ENCODE measurements at places on chromosomes 6 and 20.
A peak's percentile ranks its signal among the peaks of the same experiment; 100 is the strongest.

DNA sequence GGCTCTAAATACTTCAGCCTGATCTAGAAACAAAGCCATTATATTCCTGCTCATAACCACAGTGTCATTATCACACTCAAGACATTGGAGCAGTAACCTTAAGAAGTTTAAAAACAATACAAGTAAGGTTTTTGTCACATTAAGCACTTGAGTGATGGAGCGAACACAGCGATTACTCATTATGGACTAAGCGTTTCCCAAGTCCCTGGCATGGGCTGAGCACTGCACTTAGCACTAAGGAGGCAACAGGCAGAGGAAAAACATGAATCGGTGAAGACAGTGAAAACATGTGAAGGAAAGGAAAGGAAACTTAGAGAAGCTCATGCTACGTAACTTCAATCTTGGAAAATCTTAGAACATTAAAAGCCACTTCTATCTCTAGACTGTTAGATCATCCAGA lies 108.7 kb downstream of the SLC24A3 start:
- no peak for DNase-seq

DNA sequence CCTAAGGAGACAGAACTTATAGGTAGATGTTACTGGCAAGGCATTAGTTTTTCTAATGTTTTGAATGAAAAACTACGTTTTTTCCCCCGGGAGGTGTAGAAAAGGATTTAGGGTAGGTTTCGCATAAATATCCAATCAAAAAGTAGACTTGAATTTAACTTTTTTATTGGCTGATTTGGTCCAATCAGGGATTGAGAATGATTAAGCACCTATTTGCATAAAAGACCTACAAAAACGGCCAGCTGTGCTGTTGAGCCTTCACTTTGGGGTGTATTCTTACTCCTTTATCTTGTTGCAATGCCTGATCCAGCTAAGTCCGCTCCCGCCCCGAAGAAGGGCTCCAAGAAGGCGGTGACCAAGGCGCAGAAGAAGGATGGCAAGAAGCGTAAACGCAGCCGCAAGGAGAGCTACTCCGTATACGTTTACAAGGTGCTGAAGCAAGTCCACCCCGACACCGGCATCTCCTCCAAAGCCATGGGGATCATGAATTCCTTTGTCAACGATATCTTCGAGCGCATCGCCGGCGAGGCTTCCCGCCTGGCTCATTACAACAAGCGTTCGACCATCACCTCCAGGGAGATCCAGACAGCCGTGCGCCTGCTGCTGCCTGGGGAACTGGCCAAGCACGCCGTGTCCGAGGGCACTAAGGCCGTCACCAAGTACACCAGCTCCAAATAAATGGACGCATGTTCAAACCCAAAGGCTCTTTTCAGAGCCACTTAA lies 113.5 kb upstream of the BTN3A2 start:
- DNase-seq, result peak; percentile 76

- no peak for DNase-seq
Observed at GRCh38 chr6:142913036-142913510, 31.9 kb downstream of the HIVEP2 start.

- DNase-seq, result peak; percentile 34
Observed at GRCh38 chr20:50538276-50538675, 28.1 kb downstream of the PTPN1 start.

GRCh38 chr20:53926428-53927028 lies 143.9 kb downstream of the BCAS1 start:
- DNase-seq, result no peak

DNA sequence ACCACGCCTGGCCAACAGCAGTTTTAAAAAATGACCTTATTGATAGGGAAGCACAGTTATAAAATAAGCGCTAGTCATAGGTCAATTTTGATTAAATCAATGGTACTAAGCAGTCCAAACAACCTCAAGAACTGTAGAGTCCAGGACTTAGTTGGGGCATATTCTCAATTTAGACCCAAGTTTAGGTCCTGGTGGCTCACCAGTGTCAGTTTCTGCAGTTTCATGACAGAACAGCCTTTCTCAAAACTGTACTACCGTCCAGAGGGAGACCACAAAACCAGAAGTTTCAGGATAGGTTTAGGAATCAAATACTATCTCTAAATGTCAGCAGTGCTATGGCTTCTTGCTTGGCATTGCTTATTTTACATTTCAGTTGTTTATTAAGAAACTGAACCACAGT lies 39.1 kb downstream of the LHFPL5 start:
- no peak for DNase-seq

DNA sequence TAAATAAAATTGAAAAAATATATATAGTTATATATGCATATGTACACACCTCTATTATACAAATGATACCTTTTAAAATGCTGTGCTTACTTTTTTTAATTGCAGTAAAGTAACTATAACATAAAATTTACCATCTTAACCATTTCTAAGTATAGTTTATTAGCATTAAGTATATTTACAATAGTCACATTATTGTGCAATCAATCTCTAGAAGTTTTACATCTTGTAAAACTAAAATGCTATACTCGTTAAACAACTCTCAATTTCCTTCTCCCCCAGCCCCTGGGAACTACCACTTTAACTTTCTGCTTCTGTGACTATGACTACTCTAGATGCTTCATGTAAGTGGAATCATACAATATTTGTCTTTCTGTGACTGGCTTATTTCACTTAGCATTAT lies 146.7 kb upstream of the DST start:
- DNase-seq, result no peak

- peak; percentile 28 for DNase-seq
Observed at GRCh38 chr20:21615617-21616080, 89.8 kb upstream of the PAX1 start.

DNA sequence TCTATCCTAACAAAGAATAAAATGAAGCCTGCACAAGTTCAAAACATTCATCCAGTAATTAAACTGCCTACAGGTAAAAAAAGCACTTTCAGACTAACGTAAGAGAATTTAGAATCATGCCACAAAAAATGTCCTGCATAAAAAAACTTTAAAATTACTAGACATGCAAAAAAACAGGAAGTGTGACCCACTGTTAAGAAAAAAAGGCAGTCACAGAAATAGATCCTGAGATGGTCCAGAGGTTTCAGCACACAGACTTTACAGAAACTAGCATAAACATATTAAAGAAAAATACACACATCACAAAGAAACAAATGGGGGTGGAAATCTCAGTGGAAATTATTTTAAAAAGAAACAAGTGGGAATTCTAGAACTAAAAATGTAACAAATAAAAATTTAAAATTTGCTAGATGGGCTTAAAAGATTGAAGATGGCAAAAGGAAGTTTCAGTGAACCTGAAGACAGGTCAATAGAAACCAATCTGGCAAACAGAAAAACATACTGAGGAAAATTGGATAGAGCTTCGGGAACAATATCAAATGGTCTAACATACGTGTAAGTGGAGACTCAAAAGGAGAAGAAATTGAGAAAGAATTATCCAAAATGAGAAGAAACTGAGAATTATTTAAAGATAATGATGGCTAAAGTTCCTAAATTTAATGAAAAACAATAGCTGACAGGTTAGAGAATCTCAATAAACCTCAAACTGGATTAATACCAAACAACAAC lies 3.4 kb upstream of the ZNF133 start:
- DNase-seq, result no peak

GRCh38 chr20:2907519-2907918 lies 34.2 kb downstream of the PTPRA start:
- DNase-seq, result no peak

- no peak for DNase-seq
Observed at GRCh38 chr6:66751630-66752029, 1044.6 kb upstream of the EYS start.

- no peak for DNase-seq
Observed at GRCh38 chr6:114260810-114261209, 82.0 kb downstream of the HS3ST5 start.

DNA sequence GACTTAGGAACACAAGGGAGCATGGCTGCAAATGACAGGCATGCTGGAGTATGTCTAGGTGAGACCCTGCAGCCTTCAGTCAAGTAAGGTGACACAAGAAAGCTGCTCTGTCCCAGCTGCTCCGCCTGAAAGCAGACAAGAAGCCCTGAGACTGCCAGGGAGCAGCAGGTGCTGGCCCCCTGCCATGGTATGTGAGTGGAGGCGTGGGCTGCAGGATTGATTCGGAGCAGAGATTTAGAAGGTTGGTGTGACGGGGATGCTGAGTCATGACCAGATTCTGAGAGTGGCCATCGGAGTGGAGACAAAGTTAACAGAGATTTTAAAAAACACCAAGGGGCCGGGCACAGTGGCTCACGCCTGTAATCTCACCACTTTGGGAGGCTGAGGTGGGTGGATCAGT lies 17.8 kb downstream of the LRP11 start:
- DNase-seq, result peak; percentile 73

GRCh38 chr20:19022791-19023448 lies 189.5 kb upstream of the SLC24A3 start:
- DNase-seq, result no peak

- DNase-seq, result peak; percentile 67
Observed at GRCh38 chr6:43096451-43097097, 20.5 kb downstream of the PTK7 start.

DNA sequence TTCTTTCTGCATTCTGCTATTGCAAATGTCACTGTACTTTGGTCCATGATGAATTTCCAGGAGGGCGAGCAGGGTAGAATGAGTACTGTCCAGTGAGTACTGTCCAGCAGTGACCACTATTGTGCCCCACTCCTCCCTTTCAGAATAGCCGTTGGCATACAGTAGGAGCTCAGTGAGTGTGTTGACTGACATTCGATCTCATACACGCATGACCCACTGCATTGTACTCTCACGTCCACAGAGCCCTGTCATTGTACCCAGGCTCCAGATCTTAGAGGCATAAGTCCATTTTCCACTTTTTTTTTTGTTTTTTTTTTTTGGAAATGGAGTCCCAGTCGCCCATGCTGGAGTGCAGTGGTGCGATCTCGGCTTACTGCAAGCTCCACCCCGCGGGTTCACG lies 8.2 kb downstream of the DYNLRB1 start:
- DNase-seq, result no peak

GRCh38 chr6:163813979-163814493 lies 399.5 kb downstream of the QKI start:
- DNase-seq, result no peak

GRCh38 chr6:152048921-152049320 lies 241.4 kb downstream of the ESR1 start:
- DNase-seq, result no peak

- peak; percentile 22 for DNase-seq
Observed at GRCh38 chr20:36613974-36614373, 8.4 kb downstream of the RAB5IF start.

GRCh38 chr6:159117563-159117962 lies 51.6 kb upstream of the FNDC1 start:
- no peak for DNase-seq

- no peak for DNase-seq
Observed at GRCh38 chr6:109695468-109695867, 4.4 kb downstream of the FIG4 start.

DNA sequence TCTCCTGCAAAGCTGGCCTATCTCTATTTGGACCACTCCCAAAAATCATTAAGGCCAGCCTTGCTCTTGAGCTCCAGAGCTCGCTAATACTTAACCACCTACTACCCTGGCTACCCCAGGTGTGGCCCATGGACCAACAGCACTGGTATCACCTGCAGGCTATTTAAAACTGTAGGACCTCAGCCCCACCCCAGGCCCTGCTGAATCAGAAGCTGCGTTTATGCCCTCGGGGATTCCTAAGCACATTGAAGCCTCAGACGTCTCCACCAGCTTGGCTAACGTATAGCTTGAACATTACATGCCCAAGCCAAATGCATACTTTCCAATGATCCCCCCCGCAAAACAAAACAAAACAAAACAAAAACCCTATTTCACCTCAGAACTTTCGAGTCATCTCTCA lies 19.7 kb upstream of the SPAG4 start:
- no peak for DNase-seq

DNA sequence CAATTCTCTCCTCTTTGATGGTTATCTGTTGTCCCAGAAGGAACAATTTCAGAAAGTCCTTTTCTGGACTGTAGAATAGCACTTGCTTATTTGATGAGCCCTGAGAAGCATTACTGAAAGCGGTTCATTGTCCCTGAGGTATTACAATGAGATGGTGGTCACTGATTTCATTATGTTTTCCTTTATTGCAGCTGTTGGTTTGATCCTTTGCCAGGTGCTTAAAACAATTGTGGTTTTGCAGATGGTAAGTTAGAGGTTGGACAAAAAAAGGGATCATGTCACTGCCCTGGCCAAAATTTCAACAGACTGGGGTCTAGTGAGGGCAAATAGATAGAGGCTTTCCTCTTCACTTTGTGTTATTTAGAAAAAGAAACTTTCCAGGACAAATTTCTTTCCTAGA lies 61.9 kb downstream of the ESR1 start:
- DNase-seq, result no peak

DNA sequence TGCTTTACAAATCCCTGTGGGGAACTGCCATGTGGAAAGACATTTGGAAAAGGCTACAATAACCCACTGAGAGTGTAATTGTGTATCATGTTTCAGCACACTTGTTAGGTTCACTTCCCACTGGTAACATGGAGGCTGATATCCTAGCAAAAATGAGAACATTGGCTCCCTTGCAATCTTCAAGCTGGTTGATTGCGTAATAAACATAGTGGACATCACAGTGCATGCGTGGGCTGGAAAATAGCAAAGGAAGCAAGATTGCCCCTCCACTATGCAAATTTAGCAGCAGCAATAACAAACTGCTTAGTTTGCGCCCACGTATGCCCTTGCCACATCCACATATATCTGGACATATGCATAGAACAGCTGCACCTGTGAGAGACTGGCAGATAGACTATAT lies 410.2 kb downstream of the MEI4 start:
- no peak for DNase-seq

- DNase-seq, result no peak
Observed at GRCh38 chr6:121593011-121593641, 157.7 kb downstream of the GJA1 start.

DNA sequence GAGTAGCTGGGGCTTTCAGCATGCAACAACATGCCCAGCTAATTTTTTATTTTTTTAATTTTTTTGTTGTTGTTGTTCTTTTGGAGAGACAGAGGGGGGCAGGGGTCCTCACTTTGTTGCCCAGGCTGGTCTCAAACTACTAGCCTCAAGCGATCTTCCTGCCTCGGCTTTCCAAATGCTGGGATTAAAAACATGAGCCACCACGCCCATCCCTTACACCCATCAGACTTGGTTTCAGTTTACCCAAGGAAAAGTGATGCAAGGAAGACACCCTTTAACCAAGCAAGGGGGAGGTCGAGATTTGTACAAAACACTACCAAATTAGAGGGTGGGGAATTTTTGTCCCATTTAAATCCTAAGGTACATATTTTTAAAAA lies 210.1 kb downstream of the ARHGAP18 start:
- no peak for DNase-seq

DNA sequence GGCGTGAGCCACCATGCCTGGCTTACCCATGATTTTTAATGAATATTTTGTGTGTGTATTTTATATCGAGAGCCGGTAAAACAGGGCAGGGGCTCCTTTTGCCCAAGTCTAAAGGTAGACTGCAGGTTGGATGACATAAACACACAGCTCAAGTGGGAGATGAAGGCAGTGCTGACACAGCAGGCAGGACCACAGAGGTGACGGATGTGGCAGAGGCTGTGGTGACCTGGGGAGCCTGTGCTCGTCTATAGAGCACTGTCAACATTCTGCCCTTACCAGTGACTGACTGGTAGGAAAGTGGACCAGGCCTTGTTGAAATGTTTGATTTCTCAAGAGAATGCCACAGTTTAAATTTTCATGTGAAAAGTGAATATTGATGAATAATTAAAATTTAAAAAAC lies 137.5 kb downstream of the ZFP64 start:
- no peak for DNase-seq

- no peak for DNase-seq
Observed at GRCh38 chr20:37992802-37993409, 40.4 kb downstream of the TTI1 start.
